Progenitor cell of endocrine pancreas (in vitro differentiated cells): ENCODE measurements at places on chromosomes 2 and 18.

DNA sequence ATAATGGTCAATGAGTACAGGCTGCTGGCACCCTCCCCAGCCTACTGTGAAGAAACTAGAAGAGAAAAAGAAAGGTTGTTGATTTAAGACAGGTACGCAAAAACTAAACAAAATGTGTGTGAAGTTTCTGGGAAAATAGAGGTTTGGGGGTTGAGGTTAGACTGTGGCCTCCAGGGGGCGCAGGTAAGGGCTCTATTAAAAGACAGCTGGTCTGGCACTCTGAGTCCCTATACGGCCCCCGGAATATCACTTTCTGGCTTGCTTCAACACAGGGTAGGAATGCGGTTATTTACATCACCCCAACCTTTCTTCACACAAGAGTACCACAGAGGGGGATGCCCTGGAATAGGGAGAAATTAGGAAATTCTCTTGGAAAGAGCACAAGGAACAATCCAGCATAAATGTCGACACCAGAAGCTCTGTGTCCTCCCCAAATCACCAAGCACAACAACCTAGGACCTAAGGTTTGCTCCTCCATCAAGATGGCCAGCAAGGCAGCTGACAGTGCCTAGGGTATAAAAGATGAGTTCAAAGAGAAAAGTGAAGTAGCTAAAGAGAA is 480.8 kb upstream of the KLHL29 start:
- DNase-seq: peak; percentile 18

DNA sequence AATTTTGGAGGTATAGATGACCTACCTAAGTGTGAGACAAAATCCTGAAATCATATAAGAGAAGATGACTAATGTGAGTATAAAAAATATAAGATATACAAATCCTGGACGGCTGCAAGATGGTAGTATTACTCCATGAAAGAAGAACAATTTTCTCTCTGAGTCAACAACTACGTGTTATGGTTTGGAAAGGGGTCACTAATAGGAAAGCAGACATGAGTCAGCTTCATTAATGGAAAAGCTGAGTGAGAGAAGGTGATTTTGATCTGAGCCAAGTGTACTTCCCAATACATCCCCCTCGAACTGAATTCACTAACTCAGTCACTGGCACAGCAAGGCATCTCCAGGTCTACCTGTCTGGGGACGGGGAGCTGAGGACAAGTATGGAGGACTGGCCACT is 20.1 kb upstream of the SELENOI start:
- DNase-seq: no peak

- DNase-seq: no peak
These were observed 27.6 kb upstream of the ASB1 start for GRCh38 chr2:238399094-238399493.

DNA sequence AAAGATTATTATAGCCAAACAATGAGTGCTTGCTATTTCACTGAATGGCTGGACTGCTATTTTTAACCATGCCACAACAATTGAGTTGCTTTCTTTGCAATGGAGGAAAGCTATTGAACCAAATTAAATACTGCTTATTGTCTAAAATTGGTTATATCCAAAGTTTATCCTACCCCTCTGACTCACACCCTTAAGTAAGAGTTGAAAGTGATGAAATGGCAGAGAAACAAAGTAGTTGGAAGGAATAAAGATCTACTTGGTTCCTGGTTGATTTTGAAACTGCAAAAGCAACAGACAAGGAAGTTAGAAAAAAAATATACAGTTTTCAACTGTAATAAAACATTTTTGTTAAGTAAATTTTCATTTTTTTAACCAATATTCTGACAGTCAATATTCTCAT is 47.5 kb downstream of the EML4 start:
- no peak for DNase-seq

DNA sequence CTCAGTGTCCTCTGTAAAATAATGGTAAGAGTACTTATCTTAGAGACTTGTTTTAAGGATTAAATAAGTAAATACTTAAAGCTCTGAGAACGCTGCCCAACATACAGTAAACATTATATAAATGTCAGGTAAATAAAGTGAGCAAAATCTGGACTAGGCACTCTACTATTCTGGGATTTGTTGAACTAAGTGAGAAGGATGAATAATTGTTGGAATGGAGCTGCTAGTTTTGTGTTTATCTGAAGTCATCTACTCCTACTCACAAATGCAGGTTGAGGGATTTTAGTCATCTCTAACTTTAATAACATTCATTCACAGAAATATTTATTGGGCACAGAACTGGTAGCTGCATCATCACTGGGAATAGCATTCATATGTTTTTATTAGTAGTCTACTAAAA is 103.4 kb downstream of the MEIS1 start:
- no peak for DNase-seq

DNA sequence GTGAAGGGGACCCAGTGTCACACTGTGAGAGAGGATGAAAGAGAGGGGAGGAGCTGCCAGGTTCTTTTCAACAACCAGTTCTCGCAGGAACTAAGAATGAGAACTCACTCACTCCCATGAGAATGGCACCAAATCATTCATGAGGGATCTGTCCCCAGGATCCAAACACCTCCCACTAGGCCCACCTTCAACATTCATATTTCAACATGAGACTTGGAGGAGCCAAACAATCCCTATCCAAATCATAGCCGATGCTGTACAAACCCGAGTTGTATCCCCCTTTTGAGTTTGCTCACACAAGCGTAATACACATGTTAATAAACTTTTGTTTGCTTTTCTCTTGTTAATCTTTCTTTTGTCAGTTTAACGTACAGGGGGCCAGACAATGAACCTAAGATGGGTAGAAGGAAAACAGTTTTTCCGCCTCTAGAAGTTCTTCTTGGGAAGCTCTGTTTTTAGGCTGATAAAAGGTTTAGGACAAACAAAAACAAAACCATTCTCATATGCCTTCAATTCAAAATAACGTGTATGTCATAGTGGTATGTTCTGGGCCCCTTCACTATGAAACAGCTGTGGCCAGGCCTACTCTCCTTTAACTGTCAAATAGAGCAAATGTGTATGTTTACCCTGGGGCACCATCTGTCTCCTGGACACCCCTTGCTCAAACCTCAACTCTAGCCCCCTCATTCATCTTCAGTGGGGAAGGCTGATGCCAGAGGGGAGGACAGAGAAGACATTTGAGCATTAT is 9.1 kb upstream of the TMEM37 start:
- DNase-seq: no peak

- DNase-seq: no peak
These were observed 136.4 kb downstream of the ZNF407 start for GRCh38 chr18:74734013-74734444.

DNA sequence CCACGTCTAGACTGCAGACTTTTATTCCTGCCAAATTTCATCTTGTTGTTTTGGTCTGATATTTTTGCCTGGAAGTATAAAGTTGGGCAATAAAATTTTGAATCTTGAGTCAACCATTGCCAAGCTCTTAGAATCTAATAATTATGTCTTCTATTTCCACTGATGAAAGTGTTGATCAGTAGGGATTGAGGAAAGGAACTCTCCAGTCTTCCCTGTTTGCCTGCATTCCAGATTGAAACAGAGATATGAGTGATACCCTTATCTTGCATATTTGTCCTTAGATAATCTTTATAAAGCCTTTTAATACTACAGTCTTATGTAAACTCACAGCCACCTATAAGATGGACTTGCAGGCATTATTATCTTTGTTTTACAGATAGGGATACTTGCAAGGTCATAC is 45.5 kb upstream of the UBE2E3 start:
- no peak for DNase-seq

- no peak for DNase-seq
These were observed 163.7 kb upstream of the NDUFV2 start for GRCh38 chr18:8938817-8939216.

DNA sequence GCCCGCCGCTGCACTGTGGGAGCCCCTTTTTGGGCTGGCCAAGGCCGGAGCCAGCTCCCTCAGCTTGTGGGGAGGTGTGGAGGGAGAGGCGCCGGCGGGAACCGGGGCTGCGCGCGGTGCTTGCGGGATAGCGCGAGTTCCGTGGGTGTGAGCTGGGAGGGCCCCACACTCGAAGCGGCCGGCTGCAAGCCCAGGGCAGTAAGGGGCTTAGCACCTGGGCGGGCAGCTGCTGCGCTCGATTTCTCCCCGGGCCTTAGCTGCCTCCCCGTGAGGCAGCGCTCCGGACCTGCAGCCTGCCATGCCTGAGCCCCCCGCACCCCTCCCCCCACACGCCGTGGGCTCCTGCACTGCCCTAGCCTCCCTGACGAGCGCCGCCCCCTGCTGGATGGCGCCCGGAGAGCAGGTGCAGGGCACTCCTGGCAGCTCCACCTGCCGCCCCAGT is 124.4 kb downstream of the CCDC178 start:
- peak; percentile 24 for DNase-seq

DNA sequence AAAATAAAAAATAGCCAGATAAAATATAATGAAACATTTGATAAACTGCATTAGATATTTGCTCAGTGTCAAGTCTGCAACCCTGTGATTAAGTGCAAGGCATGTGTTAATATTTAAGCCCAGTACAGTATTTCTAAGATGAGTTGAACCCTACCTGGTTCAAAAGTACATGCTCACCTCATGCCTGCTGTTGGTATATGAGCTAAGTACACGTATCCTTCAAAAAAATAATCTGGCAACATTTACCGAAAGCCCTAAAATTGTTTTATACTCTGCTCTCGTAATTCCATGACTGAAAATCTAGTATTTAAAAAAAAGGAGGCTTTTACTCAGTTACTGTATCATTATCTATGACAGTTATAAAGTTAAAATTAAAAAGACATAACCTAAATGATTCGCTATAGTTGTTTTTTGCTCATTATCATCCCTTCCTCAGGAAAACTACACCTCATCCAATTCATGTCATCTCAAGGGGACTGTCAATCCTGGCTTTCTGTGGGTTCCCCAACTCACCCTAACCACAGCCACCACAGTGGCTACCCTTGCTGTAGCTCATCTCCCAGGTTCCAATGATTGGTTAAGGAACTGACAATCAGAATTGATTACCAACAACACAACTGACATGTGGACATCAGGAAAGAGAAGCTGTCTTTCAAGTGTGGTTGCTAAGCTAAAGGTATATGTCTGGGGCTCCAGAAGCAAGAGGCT is 10.6 kb downstream of the TLK1 start:
- no peak for DNase-seq

GRCh38 chr2:105777031-105777482 is 32.3 kb downstream of the NCK2 start:
- DNase-seq: no peak
